IgD-negative memory B cell (primary cell): ENCODE measurements at places on chromosomes 6 and 20. TPM values are rescaled to one million over a fixed set of nuclear protein-coding genes. Genes with fewer than 3 reads are reported as not detected.

Gene OSBPL2
- polyA plus RNA-seq, result 25.6 TPM

Gene DSP
- polyA plus RNA-seq, result 3.2 TPM

Gene RAMACL
- 0.15 TPM for polyA plus RNA-seq

Gene ZNF165
- 3.5 TPM for polyA plus RNA-seq

Gene COL9A1
- not detected for polyA plus RNA-seq

Gene RSPO3
- not detected for polyA plus RNA-seq

Gene MAP7
- 4.0 TPM for polyA plus RNA-seq

Gene RAET1E
- not detected for polyA plus RNA-seq

Gene BIRC7
- polyA plus RNA-seq, result not detected

Gene STX11
- polyA plus RNA-seq, result 11.5 TPM

Gene ADGRF4
- not detected for polyA plus RNA-seq

Gene TRDN
- not detected for polyA plus RNA-seq

Gene PPP1R14C
- not detected for polyA plus RNA-seq

Gene SCP2D1
- not detected for polyA plus RNA-seq

Gene PI16
- 2.3 TPM for polyA plus RNA-seq

Gene B3GAT2
- 0.23 TPM for polyA plus RNA-seq

Gene SLC22A16
- not detected for polyA plus RNA-seq

Gene F13A1
- polyA plus RNA-seq, result 3.7 TPM

Gene C6orf132
- not detected for polyA plus RNA-seq

Gene TUBB2B
- polyA plus RNA-seq, result 0.55 TPM

Gene USP49
- 1.5 TPM for polyA plus RNA-seq
